Glomerular endothelial cell (primary cell): ENCODE measurements at places on chromosomes 3 and 15. TPM values are rescaled to one million over a fixed set of nuclear protein-coding genes. Genes with fewer than 3 reads are reported as not detected.

DNA sequence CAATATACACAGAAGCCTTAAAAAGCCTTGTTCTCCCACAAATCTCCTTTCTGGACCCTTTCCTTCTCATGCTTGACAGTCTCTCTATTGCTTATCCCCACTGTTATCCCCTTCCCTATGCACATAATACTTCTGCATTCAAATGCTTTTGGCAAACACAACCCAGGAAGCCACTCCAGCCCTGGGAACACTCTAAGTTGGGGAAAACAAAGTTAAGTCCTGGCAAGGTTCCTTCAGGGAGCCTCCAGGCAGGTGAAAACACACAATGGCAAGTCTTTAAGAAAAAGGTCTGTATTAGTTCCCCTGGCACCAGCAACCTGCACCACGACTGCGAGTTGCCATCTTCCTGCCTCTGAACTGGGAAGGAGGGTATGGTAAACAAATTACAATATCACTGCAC, 19.7 kb upstream of the GANC start:
- DNase-seq: no peak

- no peak for DNase-seq
Measured at GRCh38 chr15:35136321-35137189, 51.5 kb upstream of the NANOGP8 start.

DNA sequence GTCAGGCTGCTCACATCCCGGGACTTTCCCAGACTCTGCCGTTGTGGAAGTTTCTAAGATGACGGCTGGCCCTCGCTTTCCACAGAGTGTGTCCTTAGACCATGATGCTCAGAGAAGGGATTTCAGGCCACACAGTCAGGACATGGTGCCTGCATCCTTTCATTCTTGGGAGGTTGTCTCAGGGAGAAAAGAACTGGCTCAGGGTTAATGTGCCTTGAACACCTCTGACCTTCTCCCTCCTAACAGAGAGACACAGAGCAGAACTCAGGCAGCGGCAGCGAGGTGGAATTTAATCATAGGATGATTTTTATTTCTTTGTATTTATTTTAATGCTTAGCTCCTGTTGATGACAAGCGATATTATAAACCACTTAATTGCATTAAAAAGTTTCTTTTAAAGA, 96.9 kb upstream of the ATP2B2 start:
- DNase-seq: no peak

DNA sequence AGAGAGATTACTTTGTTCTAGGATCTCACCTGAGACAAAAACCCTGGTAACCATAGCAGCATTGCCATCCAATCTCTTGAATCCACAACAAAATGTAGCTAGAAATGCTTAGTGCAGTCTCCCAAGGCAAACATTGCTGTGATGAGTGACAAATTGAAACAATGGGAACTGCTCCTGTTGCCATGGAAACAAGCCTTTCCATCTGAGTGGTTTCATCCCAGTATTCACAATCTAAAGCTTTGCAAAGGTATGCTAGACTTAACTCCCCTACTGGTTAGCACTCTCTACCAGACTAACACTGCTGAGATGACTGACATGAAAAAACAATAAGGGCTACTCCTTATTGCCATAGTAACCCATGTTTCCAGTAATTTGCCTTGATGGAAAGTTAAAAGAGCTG, 172.6 kb upstream of the CNTN3 start:
- no peak for DNase-seq

Gene NPHP3
- total RNA-seq: 31.7 and 34.5 TPM in 2 replicates

Gene LHFPL4
- total RNA-seq: not detected in 2 replicates
